ENCODE measurements at places on chromosomes 11 and 22.

DNA sequence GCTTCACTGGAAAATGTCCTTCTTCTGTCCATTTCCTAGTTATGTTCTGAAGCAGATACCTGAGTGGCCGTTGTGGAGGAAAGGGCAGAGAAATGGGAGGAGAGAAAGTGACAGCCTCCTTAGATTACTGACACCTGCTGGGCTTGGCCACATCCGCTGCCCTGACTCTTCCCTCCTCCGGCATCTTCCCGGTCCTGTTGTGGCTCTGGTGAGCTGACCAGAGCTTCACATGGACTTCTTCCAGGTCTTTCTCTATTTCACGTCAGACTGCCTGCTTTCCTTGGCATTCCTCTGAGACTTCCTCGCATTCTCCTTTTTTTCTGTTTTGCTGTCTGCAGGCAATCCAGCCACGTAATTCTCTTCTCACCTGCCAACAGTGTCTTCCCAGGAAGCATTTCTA, 138.7 kb upstream of the E2F8 start:
- DNase-seq: no peak

GRCh38 chr22:37258005-37258752, 14.1 kb upstream of the RAC2 start:
- DNase-seq: no peak

DNA sequence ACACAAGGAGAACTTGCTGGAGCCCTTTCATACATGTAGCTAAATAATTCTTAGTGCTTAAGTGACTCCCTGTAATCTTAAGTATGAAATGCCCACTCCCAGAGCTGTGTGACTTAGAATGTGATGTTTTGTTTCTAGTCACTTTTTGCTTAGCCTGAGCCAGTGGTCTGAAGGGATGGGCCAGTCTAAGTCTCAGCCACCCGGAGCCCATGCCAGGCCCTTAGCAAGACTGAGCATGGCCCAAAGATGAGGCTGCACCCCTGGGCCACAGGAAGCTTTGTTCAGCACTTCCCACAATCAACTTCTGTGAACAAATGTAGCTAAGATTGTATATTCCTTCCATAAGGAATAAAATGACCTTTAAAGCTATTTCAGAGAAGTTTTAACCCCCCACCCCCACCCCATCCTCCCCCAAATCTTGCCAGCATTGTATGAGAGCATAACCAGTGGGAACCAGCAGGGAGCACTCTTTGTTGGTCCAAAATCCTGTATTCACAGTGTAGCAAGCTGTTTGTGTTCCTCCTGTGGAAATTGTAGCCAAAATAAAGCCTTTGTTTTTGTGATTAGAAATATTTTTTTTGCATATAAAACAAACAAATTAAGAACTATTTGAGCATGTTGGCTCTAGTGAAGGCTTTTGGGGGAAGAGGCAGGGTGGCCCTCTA, 73.8 kb upstream of the GAL start:
- DNase-seq: no peak

- DNase-seq: no peak
These were observed 21.8 kb downstream of the VPS37C start for GRCh38 chr11:61139387-61139786.

Measured in RWPE1 (cell line).